COR-L47 (cell line): ENCODE measurements at places on chromosomes 7 and 10.

DNA sequence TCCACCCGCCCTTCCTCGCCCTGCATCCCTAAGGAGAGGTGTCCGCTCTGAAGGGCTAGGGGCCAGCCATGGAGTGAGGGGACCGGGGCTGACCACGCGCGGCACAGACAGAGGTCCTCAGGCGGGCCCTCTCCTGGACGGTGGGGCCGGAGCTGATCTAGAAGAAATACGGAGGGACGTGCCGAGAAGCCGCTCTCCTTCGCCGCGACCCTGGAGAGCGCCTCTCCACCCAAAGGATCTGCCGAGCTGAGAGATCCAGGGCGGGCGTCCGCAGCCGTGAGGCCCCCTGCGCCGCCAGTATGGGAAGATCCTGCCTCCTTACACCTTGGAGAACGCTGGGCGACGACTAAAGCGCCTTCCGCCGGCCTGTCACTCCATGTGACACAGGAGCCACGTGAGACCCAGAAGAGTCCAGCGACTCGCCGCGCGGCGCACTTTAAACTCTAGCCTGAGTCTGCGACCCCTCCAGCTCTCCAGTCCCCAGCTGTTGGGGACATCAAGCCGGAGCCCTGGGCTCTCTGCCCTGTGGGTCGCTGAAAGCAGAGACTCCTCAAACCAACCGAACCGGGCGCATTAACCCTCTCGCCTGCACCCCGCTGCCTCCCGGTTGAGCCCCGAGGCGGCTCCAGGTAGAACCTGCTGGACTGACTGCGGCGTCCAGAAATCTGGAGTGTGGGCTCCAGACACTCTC is 1.5 kb upstream of the SFMBT2 start:
- DNase-seq: no peak

- peak; percentile 35 for DNase-seq
These were observed 9.6 kb downstream of the PSD start for GRCh38 chr10:102408728-102409603.

- no peak for DNase-seq
These were observed 164.3 kb upstream of the SVIL start for GRCh38 chr10:29798921-29799690.

DNA sequence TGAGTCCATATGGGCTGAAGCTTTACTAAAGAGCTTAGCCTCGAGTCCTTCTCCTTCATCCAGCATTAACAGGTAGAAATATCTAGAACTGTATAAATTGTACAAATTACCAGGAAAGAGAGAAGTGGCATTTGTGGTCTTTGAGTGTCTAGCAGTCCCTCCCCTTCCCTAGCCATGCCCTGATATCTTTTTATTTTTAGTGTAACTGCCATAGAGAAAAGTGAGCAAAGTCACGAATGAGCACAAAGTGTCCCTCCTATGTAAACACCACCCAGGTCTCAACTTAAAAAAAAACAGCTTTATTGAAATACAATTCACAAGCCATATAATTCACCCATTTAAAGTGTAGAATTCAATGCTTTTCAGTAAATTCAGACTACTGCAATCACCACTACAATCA is 339.0 kb upstream of the ZMIZ1 start:
- DNase-seq: no peak

DNA sequence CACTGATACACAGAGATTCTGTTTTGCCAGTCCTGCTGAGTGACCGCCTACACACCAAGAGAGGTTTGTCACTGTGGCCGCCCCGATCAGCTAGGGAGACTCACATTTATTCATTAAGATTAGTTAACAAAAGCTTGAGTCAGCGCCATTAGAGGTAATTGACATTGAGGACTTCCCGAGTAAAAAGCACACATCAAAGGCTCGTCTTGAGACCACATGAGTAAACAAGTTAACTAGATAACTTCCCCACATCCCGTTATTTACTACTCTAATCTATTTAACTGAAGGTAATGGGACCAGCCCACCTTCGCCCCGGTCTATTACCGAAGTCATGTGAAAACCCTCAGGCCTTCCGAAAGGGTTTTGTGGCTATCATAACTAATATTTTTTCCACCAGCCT is 23.0 kb downstream of the SRRM3 start:
- DNase-seq: no peak

GRCh38 chr7:113202284-113202683 is 83.9 kb upstream of the SMIM30 start:
- DNase-seq: no peak

- DNase-seq: no peak
These were observed 79.7 kb downstream of the AUTS2 start for GRCh38 chr7:69677881-69678493.

- no peak for DNase-seq
These were observed 338.9 kb upstream of the IGFBP3 start for GRCh38 chr7:46259947-46260346.

GRCh38 chr7:36763132-36763816 is 39.0 kb upstream of the AOAH start:
- DNase-seq: no peak

DNA sequence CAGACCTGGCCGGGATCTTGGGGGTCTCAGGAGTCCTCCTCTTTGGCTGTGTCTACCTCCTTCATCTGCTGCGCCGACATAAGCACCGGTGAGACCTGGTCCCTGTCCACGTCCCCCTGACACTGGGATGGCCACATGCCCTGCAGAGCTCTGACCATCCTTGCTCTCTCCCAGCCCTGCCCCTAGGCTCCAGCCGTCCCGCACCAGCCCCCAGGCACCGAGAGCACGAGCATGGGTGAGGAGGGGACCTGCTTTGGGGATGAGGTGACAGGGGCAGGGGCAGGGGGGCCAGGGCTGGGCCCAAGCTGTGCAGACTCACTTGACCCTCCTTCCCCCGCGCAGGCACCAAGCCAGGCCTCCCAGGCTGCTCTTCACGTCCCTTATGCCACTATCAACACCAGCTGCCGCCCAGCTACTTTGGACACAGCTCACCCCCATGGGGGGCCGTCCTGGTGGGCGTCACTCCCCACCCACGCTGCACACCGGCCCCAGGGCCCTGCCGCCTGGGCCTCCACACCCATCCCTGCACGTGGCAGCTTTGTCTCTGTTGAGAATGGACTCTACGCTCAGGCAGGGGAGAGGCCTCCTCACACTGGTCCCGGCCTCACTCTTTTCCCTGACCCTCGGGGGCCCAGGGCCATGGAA is 959 bp downstream of the PVRIG start:
- no peak for DNase-seq

DNA sequence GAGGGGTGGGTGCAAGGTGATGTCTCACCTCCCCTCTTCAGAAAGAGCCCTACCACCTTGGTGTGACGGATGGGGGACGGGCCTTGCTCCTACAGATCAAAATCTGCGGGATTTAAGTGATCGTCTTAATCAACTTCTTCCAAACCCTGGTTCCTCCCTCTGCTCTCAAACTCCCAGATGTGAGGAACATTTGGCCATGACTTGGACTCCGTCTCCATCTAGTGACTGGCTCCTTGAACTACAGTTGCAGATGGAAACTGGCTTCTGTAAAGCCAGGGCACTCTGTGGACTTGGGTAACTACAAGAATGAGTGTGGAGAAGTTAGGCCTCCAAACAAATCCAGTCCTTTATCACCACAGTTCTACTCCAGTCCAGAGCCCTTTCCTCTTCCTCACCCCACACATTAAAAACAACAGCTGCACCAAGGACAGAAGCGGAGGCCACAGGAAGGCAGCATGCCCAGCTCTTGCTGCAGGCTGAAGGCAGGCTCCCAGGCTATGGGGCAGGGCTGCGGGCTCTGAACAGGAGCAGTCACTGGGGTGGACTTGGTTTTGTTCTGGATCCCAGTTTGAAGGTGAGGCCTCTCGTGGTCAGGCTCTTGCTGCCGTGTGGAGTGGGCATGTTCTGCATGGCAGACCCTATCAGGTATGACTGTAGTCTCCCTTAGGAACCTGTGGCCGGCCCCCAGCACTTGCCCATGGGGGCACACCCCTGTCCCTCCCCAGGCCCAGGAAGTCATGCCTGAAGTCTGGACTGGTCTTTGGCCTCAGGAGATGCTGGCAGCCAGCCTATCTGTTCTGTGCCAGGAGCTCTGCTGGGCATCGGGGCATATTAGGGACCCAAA is 79.4 kb downstream of the VWC2 start:
- DNase-seq: peak; percentile 44

- DNase-seq: no peak
These were observed 101.0 kb downstream of the HBP1 start for GRCh38 chr7:107269790-107270189.

- no peak for DNase-seq
These were observed 63.5 kb upstream of the ZRANB1 start for GRCh38 chr10:124878457-124878739.

GRCh38 chr10:46084321-46085165 is 38.5 kb upstream of the MSMB start:
- DNase-seq: no peak

DNA sequence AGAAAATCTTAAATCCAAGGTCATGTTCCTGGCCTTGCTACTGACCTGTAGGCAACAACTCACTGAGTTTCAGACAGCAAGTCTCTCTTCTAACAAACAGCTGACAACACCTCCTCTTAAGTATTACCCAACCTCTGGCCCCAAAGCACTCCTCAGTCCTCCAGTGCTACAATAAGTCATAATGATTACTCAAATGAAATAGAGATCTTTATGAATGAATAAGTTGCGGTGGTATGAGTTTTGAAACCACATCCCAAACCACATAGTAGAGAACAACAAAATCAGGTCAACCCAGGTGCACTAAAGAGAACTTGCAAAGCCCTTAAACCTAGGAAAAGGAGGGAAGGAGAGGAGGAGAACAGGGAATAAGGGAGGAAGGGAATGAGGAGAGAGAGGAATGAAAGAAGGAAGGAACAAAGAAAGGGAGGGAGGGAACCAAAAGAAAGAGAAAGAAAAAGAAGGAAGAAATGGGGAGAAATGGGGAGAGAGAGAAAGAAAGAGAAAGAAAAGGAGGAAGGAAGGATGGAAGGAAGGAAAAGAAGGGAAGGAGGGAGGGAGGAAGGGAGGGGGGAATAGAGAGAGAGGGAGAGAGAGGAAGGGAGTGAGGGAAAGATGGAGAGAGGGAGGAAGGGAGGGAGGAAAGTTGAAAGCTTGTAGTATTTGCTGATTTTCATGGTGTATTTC is 142.8 kb upstream of the CALCR start:
- DNase-seq: no peak

DNA sequence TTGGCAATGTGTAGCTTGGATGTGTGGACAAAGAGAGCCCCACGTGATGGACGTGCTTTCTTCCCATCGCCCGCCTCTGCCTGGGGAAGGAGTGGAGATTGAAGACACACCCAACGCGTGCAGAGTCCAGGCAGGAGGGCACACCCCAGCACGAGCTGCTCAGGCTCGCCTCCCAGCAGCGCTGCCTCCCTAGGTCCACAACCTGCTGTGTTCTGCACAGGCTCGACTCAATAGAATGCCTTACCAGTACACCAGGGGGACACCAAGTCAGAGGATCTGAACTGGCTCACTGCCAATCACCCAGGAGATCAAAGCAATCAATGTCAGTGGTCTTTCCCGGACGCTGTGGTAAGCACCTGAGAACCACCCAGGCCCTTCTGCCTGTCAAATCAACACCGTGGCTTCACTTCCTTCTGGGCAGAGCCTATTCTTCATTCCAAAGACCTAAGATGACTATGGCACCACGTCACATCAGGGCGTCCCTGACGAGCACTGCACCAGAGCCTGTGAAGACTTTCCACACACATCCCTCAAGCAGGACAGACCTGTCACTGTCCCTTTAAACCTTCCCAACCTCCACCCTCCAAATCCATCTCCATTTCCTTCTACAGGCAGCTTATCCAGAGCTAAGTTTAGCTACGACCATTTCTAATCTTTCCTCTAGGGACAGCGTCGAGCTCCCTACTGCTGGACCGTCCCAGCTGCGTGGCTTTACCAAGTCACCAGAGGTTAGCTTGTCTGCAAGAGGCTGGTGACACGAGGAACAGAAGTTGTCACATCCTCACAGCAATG is 72.3 kb downstream of the AMZ1 start:
- peak; percentile 81 for DNase-seq

DNA sequence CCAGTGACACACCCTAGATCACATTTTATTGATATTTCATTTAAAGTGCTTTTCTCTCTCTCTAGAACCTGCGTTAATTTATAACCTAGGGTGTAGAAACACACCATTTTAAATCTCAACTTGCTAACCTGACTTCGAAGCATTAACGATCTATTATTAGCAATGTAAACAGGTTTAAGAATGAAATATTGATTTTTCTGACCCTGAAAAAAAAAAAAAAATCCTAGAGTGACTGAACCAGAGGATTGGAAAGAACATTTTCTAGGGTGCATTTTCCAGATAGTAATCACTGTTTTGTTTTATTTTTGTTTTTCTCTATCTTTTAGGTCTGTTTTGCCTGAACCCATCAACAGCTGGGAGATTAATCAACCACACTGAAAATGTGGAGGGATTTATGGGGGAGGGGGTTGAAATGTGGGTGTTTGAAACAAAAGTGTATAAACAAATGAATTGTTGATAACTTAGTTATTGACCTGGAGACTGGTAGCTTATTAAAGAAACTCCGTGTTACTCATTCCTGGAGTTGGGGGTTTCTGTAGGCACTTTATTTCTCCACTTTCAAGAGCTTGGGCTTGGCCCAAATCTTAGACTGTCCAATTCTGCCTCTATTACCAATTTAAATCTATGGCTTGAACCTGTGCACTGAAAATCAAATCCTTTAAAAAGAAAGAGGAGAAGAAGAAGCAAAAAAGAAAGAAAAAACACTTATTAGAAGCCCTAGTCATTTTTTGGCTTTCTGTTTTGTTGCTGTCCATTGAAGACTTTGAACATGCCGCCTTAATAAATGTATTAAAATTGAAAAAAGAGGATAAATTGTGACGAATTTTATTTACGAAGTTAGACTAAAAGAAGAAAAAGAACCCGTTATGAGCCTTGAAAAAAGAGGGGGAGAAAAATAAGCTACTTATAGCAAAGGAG is 2.8 kb downstream of the HOXA2 start:
- no peak for DNase-seq

GRCh38 chr10:132929953-132930548 is 12.3 kb downstream of the CFAP46 start:
- no peak for DNase-seq

DNA sequence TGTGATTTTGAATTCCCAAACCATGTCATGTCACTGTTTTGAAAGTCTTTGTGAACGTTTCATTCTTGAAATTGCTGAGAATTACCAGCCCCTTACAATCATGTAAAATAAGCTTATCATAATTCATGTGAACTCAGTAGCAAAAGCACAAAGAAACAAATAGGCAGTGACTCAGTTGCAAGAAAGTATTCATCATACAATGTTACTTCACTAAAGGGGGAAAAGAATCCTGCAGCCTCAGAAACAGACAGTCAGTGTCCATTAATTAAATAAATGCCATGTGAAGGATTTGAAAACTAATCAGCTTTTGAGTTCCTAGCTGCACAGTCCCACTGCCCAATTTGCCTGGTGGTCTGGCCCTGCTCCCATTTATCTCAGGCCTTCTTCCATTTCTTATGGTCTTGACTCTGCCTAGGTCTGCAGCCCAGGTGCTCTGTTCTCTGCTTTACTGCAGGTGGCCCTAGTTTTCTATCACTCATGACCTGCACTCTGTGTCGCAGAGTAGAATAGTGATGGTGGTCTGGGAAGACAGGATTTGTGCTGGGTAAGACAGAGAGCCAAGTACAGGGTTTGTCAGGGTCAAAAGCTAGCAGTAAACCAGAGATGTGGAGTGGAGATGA is 99.7 kb downstream of the PLCE1 start:
- no peak for DNase-seq

- peak; percentile 73 for DNase-seq
These were observed at the start of gene CDCA7L for GRCh38 chr7:21945454-21946221. Gene CDCA7L, minus strand, starts transcription at chr7:21945899. Its CDS starts 95 bp downstream, at chr7:21945804.
